GM12865 (cell line): ENCODE measurements at places on chromosomes 2 and 18.

DNA sequence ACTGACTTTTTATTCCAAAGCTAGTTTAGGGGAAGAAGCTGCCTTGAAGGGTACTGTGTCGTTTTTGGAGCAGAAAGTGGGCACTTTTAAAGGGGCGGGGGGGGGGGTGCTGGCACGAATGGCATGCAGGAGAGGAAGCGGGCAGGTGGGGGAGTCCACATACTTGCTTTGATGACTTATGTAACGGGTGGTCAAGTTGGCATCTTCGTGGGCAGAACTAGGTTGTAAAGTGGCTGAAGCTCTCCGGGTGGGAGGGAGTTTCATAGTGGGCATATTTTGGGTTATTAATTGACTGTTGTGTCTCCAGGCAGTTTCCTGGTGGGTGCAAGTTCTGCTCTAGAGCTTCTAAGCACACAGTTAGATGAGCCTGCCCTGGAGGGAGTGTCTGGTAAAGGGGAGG, 19.9 kb downstream of the PCARE start:
- no peak for DNase-seq

DNA sequence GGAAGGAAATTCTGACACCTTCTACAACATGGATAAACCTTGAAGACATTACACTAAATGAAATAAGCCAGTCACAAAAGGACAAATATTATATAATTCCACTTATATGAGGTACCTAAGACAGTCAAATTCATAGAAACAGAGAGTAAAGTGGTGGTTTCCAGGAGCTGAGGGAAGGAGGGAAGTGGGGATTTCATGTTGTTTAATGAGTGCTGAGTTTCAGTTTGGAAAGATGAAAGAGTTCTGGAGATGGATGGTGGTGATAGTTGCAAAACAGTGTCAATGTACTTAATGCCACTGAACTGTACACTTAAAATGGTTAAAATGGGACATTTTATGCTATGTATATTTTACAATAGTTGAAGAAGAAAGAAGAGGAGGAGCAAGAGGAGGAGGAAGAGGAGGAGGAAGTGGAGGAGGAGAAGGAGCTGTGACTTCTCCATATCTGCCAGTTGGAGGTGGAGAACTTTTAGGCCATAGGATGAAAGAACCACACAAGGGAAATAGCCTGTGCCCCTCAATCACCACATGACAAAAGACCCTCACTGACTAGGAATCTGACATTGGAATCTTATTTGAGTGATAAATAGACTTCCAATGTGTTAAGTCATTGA, 55.3 kb upstream of the LGALSL start:
- DNase-seq: no peak

- DNase-seq: no peak
Measured at GRCh38 chr2:71700658-71701397, 247.5 kb downstream of the DYSF start.

DNA sequence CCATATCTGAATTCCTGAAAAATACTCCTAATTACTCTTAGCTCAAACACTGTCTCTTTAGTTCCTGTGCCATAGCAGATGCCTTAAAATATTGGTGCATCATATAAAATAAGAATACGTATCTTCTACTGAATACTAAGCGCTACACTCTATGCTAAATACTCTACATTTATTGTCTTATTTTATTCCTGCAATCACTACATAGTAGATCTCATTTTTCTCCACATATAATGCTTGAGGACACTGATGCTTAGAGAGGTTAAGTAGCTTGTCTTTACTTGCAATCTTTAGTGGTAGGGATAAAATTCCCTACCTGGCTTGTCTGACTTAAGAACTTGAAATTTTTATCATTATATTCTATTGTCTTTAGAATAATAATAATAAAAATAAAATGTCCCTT, 137.3 kb upstream of the SETBP1 start:
- no peak for DNase-seq

DNA sequence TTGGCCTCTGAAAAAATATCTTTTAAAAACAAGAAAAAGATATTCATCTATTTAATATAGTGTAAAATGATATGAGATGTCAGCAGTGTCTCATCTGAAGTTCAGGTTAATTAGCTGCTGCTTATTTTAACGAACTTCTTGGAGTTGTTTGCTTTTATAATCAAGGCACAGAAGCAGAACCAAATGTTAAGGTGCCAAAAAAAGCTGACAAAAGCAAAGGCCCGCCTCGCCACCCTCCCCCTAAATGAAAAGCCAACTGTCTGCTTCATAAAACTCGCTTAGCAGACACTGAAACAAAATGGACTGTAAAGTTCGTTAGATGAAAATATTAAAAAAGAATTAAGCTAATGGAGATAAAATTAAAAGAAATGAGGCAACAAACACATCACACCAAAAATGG, 562.6 kb downstream of the ZEB2 start:
- DNase-seq: no peak

DNA sequence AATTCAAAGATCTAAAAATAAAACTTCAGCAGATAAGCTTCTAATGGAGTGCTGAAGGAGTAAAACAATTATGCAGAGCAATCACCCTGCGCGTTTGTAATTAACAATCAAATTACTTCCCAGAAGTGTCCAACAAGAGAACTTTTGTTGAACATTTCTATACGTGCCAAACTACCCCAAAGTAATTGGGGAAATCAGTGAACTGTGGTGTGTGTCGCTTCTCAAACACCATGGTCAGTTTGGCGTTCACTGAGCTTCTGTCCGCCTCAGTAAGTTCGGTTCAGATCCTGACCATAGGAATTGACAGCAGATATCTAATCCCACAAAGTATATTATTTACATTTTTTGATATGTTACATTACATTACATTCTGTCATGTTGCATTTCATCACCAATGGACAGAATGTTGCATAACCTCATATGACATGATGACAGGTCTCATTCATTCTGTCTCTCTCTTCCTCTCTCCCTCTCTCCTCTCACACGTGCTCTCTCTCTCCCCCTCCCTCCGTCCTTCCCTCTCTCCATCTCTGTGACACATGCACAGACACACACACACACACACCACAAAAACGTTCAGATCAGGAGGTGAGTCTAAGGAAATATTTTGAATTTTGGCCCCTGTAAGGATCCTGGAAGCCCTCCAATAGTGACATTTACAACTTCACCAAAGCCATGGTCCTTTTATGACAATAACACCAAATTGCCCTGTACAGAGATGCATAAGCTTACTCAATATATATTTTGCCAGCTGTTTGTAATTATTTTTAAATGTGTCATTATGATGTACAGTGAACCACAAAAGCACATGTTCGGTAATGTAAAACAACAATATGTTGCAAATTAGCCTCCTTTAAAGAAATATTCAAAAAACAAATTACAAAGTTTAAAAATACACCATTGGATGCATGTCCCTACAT, 269.2 kb downstream of the FIGN start:
- DNase-seq: no peak

GRCh38 chr2:170997893-170998597, 69.0 kb downstream of the GORASP2 start:
- DNase-seq: no peak

GRCh38 chr2:71546777-71547281, 93.5 kb downstream of the DYSF start:
- no peak for DNase-seq

DNA sequence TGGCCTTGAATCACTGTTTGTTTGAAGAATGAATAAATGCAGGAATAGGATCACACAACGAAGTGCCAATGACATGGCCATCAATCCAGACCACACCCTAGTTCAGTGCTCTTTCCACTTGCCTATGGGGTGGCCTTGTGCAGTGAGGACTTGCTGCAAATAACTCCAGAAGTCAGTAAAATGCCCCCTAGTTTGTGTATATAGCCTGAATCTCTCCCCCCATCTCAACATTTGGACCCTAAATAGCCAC, 299 bp downstream of the FABP1 start:
- no peak for DNase-seq

DNA sequence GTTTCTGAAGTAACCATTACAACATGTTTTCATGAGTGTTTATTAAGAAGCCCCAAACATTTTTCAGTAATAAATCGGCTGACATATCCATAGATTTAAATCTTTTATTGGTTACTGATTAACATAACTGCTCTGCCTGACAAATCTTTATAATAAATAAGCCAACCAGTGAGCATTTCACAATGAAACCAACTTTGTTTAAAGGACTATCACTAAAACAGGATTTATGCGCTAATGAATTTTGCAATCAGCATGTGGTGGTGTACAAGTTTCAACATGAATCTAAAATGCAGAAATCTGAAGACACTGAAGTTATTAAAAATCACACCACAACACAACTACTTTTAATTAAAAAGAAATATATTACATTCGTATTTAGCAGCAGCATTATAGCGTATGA, 166.7 kb downstream of the MEIS1 start:
- DNase-seq: no peak

DNA sequence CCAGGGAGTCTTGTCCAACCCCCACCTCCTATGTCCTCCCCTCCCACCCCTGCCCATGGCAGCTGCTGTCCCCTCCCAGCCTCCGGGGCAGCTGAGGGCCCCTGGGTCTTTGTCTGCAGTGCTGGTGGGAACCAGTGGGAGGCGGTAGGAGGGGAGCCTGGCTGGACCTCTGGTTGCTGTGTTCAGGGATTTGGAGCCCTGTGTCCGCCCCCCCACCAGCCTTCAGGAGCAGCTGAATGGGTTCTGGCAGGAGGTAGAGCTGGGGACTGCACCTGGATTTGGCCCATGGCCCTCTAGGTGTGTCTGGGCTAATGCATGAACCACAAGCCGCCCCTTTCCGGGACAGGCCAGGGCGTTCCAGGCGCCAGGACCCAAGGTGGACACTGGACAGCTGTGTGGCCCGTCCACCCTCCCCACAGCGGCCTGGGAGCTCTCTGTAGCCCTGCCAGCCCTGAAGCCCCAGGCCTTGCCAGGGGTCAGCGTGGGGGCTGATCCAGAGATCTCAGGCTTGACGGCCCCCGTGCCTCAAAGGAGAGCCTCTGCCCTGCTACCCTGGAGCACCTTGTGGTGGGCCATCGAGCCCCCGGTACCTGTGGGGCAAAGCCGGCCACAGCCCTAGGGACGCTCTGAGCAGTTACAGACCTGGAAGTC, 25.4 kb downstream of the GPC1 start:
- DNase-seq: no peak

DNA sequence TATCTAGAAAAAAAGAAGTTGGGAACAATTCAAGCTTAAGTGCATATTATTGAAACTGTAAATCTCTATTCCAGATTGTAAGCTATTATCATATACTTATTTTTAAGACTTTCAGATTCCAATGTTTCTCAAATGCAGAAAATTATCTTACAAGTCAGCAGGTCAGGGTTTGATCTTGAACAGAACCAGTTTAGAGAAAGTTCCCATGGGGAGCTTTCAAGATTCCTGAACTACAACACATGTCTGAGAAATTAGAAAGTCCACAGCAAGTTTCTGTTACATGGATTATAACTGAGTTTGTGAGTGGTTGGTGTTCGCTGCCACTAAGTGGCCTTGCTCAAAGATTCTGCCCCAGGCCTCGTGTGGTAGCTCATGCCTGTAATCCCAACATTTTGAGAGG, 31.6 kb upstream of the SP3 start:
- no peak for DNase-seq

DNA sequence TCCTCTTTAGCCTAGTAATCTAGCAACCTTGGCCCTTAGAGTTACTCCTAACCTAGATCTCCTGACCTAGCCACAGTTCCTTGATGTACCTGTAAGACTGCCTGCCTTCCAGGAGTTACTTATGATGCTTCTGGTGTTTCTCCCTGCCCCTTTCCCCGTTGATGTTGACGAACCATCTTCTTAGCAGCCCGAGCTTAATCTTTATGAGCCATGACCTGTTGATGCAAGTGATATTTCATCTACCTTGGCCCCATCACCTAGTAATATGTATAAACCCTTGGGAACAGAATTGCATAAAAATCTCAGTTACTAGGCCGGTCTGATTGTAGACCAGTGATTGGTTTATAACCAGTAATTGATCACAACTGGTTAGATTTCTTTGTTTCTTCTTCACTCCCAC, 2.7 kb downstream of the IMPACT start:
- no peak for DNase-seq

GRCh38 chr18:11665146-11665545, 23.9 kb upstream of the GNAL start:
- DNase-seq: no peak

- DNase-seq: no peak
Measured at GRCh38 chr2:10876394-10876793, 35.3 kb upstream of the KCNF1 start.
